ENCODE measurements at places on chromosomes 5 and 9.

DNA sequence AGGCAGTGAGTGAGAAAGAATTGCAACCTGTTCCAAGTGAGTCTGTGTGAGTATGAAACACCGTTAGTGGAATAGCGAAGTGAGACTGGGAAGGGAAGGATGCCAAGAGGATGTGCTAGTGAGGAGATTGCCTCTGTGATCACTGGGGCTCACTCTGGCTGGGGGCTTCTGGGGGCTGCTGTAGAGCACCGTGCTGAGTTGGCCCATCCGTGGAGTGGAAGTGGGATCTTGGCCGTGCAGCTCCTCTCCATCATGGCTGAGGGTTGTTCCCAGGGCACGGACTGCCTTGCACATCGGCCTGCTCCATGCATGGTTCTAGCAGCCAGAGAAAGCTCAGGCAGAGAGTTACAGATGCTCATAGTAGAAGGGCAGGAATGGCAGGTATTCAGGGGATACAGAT is 236.1 kb downstream of the AGTPBP1 start:
- no peak for DNase-seq

DNA sequence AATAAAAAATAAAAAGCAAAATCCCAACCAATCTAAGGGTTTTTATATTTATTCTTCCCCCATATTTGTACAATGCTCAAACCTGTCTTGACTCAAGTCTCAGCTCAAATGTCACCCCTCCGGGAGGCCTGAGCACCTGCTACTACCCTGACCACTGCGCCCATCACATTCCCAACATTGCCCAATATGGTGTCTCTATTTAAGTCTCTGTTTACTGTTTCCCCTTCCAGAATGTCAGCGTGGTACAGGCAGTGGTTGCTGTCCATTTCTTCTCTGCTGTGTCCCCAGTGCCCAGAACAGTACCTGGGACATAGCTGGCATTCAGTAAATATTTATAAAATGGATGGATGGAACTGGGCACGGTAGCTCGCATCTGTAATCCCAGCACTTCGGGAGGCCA is 47.3 kb upstream of the PRRC2B start:
- no peak for DNase-seq

DNA sequence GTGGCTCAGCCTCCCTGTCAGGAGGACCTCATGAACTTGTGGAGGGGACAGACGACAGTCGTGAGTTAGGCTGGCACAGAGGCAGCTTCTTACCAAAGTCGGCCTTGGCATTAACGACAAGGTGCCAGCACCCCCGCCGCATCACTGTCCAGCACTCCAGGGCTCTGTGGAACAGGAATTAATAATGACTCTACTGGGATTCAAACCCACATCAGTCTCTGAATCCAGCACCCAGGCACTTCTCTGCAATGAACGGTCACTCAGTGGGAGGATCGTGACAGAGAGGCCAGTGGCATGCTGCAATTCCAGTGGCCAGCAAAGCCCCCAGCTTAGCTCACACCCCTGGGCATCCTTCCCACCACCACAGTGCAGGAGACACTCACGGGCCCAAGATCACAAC is 263.3 kb upstream of the ADAMTS16 start:
- DNase-seq, result no peak

DNA sequence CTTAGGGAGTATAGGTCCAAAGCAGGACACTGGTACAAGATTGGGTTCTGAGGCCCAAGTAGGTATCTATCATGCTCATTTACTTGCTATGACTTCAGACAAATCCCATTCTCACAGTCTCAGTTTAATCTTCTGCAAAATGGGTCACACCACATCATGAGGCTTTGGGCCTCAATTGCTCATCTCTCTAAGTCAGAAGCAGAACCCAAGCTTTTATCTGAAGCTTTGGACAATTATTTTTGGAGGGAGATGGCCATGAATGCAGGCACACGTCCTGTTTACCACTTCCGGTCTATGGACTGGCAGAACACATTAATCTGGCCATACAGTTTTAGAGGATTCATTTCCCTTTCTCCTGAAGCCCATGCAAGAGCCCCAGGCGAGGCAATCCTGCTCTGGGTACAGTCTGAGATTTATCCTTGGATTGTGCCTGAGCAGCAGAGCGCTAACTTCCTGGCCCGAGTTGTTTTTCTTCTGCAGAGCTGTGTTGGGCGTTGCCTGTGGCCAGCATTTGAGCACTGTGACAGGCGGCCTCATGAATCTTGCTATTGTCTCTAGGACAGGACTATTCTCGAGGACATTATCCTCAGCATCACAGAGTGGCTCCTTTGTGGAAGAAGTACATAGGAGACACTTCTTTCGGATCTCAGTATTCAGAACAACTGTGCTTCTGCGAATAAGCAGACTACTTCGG is 16.1 kb downstream of the SLC22A4 start:
- no peak for DNase-seq

GRCh38 chr9:114434878-114435311 is 47.1 kb upstream of the AKNA start:
- peak; percentile 14 for DNase-seq

GRCh38 chr9:68500457-68501381 is 40.0 kb downstream of the TMEM252 start:
- no peak for DNase-seq

DNA sequence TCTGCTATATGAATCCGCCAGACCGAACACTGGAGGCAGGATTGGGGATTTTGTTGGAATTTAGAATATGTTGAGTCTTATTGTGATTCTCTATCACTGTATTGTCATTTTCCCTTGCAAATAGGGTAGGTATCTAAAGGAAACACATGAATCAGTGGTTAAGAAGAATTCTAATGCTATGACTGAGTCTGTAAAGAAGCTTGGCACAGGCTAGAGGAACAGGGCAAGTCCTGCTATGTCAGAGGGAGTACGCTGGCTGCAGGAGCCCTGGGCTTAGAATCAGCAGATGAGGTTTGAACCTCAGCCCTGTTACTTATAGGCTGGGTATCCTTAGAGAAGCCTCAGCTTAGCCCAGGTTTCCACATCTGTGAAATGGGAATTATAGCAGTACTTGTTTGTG is 198.1 kb downstream of the NR3C1 start:
- DNase-seq, result no peak

DNA sequence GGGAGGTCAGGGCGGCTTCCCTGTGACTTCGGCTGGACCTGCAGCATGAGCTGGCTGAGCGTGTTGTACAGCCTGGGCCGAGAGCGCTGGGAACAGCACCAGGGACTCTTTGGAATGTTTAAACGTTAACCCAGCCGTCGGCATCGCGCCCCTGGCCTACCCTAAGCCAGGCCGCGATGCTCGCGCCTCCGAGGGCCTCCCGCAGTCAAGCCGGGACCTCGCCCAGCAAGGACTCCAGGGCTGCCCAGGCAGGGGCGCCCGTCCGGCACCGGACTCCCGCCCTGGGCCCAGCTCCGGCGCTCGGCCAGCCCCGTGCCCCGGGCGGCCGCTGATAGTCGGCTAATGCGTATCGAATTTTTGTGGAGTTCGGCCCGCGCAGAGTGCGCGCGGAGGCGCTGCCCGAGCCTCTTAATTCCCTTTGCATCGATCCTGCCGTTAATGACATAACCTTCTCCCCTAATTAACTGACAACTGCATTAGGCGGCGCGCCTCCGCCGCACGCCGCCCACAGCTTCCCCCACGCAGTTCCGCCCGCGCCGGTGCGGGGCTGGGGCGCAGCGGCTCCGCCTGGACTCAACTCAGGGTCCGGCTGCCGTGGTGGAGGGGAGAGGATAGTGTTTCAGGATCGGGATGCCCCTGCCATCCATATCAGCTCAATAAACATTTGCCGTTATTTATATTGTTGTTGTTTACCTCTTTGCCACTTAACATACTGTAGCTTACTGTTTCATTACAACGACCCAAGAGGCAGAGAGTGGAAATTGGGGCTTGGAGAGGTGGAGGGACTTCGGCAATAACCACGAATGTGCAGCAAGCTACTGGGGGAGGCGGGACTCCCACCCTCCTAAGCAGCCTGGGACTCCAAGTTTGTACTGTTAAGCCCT is 28.8 kb upstream of the CDC23 start:
- DNase-seq, result no peak

GRCh38 chr9:109440117-109440515 is 58.0 kb downstream of the PTPN3 start:
- no peak for DNase-seq

DNA sequence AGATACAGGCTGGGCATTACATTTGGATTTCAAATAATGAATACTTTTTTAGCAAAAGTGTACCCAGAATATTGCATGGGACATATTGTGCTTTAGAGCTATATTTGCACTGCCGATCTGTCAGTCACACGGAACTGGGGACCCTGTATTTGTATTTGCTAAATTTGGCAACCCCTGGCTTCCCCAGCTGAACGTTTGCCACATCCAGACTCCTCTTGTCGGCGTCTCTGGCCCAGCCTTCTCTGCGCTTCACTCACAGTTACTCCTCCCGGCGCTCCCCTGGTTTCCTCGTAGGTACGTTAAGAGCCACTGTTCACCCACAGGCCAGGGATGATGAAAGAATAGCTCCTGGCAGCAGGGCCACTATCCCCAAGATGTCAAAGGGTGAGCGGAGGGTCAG is 58.7 kb downstream of the NSUN2 start:
- no peak for DNase-seq

- DNase-seq, result no peak
Observed at GRCh38 chr5:65482296-65482735, 596 bp upstream of the ADAMTS6 start.

DNA sequence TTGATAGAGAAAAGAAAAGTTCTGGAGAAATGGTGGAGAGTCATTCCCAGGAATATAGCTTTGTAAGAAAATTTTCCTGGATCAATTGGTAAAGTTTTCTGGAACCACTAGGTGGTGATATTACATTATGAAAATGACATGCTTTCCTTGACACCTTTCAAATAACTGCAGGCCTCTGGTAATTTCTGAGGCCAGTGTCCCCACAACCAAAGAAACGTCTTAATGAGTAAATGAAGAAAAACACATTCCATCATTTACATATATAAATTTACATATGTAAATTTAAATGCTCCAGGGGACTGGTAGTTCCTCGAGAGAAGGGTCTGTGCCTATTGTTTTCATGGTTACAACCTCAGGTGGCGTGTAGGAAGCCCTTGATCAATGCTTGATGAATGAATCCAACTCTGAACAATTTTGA is 17.2 kb upstream of the RGS3 start:
- peak; percentile 25 for DNase-seq

GRCh38 chr9:125438506-125439433 is 177.1 kb downstream of the GAPVD1 start:
- DNase-seq, result no peak

DNA sequence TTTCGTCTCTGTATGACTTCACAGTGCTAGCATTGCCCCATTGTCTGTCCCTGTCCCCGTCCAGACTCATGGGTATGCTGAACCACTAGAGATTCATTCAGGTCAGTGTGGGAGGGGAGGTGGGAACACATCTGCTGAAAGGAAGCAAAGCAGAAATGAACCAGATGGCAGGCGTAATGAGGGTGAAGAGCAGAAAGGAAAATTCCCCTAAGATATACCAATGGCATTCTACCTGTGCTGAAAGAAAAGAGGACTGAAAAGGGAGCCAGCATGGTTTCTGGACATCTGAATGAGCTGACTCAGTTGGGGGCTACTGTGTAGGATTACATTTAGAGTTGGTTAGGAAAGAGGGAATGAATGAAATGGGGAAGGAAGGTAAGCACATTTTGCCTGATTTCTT is 678.7 kb downstream of the MAT2B start:
- DNase-seq, result no peak

GRCh38 chr9:109205526-109205925 is 38.5 kb upstream of the FRRS1L start:
- no peak for DNase-seq

DNA sequence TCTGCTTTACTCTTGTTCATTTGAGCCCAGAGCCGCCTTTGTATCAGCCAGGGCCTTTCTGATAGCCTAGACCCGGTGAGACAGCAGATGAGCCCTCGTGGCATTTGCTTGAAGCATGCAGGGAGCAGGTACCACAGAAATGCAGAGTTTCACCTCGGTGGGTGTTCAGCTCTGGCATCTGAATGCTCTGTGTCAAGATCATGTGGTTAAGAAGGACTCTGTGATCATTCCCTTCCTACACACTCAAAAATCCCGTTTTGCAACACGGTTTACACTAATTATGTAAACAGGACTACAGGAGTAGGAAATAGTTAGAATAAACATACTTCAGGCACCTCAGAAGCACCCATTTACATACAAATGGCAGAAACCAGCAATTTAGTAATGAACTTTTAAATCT is 67.2 kb downstream of the MVB12B start:
- no peak for DNase-seq

GRCh38 chr5:123992641-123993040 is 480.7 kb downstream of the CSNK1G3 start:
- DNase-seq, result no peak

- DNase-seq, result no peak
Observed at GRCh38 chr5:157049605-157050004, 9.3 kb downstream of the HAVCR1 start.

DNA sequence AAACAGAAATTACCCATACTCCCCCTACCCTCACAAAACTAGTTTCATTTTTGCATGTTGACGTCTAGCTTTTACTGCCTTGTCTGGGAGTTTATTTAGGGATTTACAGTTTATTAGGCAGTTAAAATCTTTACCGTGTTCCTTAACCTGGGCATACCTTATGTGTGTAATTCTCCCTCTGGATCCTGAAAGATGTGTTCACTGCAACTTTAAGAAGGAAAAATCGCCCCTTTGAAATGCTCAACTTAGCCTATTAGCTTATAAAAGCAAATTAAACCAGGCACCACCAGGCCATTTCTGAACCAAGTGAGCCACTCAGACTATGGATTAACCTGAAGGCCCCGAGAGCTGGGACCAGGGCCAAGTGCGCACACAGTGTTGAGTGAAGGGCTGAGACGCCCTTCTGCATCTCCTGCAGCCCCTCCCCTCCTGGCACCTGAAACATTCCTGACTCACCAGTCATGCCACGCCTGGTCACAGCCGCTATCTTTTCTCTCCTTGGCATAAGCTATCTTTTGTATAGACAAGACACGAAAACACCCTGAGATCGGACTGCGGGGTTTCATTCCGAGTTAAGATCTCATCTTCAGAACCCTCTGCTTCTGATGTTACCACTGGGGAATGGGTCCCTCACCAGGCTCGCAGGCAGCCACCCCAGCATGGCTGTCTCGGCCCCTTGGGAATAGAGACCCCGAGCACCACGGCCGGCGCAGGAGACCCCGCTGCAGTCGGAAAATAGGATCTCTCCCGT is 111.9 kb downstream of the ROR2 start:
- no peak for DNase-seq

- no peak for DNase-seq
Observed at GRCh38 chr5:88195636-88196035, 73.0 kb downstream of the TMEM161B start.

DNA sequence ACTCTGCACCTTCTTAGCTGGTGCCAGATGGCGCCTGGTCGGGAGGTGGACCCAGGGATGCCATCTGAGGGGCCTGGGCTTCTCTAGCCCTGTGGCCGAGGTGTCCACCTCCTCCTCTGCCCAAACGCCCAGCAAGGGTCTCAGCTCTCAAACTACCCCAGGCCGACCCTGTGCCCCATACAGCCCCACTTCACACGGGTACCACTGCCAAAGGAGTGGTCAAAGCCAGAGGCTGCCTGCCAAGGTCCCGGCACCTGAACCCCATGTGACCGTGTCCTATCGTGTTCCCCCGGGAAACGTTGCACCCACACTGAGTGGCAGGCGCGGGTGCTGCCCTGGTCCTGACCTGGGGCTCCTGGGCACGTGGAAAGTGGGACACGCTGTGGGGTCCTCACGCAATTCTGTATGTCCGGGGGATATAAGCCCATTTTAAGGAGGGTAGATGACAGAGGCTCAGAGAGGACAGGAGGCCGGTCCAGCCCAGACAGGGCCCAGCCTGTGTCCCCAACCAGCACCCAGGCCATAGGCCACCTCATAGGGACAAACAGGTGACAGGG is 1.9 kb downstream of the ENTPD8 start:
- no peak for DNase-seq
